ENCODE measurements at places on chromosomes 7 and 10.

DNA sequence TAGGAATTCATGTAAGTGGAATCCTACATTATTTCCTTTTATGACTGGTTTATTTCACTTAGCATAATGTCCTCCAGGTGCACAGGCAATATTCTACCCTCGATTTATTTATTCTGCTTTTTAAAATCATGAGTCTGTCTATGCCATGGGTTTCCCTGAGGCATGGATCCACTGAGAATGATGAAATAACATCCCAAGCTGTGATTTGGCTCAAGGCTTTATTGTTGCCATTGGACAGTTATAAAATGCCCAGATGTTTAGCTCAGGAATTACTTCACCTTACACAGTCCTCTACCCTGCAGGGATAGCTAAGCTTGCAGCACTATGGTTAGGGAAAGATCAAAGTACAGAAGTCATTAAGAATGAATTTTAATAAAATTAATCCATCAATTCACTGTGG lies 219.5 kb downstream of the FRMD4A start:
- no peak for DNase-seq

DNA sequence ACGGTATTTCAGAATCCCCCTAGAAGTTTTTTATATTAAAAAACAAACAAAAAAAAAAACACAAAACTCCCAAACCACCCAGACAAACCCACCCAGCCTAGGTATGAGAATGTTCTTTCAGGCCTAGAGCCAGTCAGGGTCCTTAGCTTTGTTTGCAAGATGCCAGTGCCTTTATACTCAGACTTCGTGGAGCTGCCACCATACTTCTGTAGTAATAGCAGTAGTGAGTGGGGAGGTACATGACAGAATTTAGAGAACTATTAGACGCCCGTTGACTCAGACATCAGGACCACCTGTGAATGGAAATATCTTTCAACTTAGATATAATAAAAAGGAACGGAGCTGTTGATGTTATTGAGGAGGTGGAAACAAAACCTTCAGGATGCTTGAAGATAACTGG lies 138.2 kb upstream of the MKLN1 start:
- DNase-seq = no peak

DNA sequence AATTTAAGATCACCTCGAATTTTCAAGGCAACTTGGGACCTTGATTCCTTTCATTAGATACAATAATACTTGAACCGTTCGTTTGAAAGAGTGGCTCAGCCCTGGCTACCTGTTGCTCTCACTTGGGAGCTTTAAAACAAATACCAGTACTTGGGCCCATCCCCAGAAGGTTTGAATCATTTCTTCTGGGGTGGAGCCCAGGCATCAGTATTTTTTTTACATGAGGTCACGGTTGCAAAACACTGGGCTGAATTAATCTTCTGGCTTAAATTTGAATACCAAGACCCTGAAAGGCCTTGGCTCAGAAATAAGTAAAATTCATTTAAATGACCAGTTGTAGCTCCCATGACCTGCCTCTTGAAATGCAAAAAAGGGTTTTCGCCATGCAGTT lies 214.9 kb downstream of the CREB5 start:
- peak; percentile 31 for DNase-seq

DNA sequence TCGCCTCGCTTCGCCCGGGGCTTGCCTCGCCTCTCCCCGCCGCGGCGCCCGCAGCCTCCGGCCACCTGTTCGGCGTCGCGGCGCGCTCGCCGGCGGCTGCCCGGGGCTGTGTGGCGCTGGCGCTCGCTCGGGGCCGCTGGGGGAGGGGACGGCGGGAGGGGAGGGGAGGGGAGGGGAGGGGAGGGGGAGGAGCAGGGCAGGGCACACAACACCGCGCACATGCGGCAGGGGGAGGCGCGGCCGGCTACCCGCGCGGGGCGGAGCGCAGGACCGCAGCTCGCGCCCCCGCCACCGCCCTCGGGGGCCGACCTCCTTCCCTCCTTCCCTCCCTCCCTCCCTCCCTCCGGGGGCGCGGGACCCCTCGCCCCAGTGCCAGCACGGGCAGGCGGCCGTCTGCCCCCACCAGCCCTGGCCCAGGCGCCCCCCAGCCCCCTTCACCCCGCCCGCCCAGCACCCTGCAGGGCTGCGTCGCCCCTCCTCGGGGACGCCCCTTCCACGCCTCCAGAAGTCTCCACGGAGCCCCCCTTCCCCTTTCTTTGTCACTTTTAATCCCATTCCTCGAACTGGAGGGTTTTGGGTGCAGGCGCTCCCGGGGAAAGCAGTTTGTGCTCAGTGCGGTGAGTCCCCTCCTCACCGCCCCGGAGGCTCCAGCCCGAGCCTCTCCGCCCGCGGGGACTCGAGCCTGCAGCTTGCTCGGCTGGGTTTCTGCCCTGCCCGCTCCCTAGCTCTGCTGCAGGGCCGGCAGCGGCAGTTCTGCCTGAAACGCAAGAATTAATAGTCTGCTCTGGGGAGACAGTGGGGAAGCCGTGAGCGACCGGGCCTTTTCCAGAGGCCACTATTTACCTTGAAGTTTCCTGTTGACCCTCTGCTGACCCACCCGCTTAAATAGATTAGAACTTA lies at the start of gene PARD3:
PARD3 (minus strand) TSS at position 112 of the 900 bp plus-strand sequence. CDS start 301 bp downstream, outside the sequence.
- peak; percentile 63 for DNase-seq

- DNase-seq = no peak
Measured at GRCh38 chr7:124033807-124034753, 1.2 kb upstream of the TMEM229A start.

DNA sequence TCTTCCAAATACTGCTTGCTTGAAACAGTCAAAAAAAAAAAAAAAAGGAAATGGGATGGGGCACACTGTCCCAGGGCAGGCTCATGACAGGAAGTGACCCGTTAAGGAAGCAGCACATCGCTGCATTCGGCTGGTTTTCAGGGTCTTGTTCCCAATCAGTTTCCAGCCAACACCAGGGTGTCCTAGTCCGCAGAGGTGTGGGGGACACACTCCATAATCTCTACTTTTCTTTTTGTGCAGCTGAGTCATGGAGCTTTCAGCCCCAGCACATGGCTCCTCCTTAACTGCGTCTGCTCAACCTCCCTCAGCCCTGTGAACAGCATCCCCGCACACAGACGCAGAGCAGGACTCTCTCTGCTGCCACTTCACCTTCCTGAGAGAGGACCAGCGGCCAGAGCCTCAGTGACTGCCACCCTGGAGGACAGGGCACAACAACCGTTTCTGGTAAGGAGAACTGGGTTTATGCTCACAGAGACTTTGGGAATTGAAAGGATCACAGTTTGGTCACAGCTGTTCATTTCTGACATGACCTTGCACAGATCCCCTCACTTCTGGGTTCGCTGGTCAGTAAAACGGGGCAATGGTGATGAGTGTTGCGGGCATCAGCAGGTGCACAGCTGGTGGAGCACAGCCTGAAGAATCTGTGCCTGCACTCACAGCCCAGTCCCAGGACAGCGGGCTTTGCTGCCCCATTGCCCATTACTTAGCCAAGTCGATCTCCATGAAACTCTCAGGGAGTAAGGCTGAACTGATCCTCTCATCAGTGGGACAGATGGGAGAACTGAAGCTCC lies at the start of gene GIMAP5:
GIMAP5 (plus strand) TSS at position 154 of the 791 bp plus-strand sequence. CDS start 3,467 bp downstream, outside the sequence.
- DNase-seq = no peak

DNA sequence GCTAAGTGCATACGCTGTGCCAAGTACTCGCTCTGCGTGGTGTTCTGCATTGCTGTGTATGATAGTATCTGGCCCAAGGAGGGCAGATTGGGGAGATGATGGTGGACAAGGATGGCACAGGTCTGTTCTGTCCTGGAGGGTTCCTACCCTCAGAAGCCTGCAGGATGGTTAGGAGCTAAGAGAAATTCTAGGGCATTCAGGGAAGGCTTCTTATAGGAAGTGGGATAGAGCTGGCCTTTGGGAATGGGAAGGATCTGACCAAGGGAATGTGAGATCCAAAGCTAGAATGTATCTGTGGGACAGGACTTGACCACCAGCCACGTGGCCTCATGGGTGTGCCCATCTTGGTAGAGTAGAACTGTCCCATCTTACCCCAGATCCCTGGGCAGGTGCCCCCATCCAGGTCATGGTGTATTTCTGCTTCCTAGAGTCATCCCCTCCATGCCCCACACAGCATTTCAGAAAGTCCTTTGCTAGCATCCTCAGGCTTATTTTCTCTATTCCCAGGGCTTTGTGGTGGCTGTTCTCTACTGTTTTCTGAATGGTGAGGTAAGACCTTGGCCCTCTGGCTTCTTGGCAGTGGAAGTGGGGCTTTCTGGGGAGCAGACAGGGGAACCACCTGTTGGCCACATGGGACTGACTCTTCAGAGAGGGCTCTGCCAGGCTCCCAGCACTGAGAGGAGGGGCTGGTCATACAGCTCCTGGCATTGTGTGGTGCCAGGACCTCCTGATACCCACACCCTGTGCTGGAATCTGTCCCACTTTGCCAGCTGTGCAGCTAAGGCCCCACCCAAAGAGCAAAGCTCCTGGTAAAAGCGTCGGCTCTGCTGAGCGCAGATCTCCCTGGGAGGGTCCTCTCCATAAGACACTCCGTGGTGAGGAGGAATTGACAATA lies 52.5 kb downstream of the ADCYAP1R1 start:
- DNase-seq = no peak

- peak; percentile 82 for DNase-seq
Measured at GRCh38 chr7:132577206-132578049, 1.2 kb upstream of the PLXNA4 start.

GRCh38 chr7:7304705-7305450 lies 122.5 kb downstream of the C1GALT1 start:
- no peak for DNase-seq

DNA sequence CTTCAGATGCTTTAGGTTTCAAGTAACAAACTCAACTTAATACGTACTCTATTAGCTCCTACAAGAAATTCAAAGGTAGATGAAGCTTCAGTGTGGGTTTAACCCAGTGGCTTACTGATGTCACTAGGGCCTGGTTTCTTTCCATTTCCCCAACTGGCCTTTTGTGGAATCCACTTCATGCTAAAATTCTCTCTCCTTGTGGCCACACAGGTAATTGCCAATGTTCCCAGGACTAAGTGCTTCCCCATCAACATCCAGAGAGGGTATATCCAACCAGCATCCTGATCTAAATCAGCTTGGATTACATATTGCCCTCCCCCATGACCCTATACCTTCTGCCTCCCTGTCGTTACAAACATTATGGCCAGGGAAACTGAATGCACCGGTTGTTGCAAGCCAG lies 10.7 kb downstream of the FBXL13 start:
- no peak for DNase-seq

- DNase-seq = no peak
Measured at GRCh38 chr7:105178177-105178576, 164.2 kb downstream of the KMT2E start.

GRCh38 chr10:121099592-121099991 lies 248.4 kb downstream of the WDR11 start:
- DNase-seq = no peak

DNA sequence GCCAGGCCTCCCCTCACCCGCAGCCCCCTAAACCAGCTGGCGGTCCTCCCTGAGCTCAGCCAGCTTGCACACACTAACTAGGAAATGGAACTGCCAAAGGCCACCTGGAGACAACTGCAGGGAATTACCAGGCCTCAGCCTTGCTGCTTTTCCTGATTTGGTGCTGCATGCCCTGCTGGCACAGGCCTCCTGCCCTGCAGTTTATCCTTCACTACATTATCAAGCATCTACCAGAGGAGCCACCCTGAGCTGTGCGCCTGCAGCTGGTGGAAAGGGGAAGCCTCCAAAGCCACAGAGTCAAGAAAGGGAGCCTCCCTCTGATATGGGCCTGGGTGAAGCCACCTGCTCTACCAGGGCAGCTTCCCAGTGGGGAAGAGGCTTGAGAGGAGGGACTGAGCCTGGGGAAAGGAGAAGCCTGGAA lies 139.8 kb downstream of the GRID1 start:
- DNase-seq = no peak

GRCh38 chr7:102260856-102261255 lies 25.8 kb upstream of the SH2B2 start:
- peak; percentile 44 for DNase-seq

GRCh38 chr10:101292194-101293006 lies 61.6 kb upstream of the BTRC start:
- peak; percentile 10 for DNase-seq

GRCh38 chr7:28502408-28502807 lies 90.1 kb downstream of the CREB5 start:
- DNase-seq = no peak

DNA sequence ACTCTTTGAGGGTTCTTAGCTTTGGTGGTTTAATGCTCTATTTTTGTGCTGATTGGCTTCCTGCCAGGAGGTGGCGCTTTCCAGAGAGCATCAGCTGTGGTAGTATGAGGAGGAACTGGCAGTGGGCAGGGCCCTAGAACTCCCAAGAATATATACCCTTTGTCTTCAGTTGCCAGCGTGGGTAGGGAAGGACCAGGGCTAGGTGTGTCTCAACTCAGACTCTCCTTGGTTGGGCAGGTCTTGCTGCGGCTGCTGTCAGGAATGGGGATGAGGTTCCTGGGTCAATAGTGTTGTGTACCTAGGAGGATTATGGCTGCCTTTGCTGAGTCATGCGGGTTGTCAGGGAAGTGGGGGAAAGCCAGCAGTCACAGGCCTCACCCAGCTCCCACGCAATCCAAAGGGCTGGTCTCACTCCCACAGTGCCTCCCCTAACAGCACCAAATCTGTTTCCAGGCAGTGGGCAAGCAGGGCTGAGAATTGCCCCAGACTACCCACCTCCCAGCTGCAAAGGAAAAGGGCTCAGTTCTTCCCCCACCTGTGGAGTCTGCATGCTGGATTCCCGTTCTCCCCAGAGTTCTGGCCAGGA lies 191.5 kb downstream of the PHTF2 start:
- no peak for DNase-seq

DNA sequence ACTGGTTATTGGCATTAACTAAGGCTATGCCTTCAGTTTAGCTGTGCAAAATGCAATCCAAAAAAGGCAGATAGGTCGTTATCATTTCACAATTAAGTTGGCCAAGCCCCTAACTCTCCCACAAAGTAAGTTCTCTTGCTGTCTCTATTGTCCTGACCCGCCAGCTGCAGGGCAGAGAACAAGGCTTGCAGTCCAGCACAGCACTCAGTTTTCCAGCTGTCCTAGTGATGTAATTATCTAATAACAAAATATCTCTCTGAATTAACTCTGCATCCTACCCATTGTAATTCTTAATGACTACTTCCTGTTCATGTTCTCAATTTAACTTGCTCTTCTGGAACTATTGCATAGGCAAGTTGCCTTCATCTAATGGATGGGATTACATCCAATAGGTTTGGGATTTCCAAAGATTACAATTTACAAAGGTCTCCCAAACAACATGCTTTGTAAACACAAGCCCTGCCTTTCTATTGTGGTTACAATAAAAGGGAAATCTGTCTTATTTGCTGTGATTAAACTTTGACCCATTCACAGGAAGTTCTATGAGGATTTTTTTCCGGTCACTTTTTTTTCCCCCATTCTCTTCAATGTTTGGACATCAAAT lies 55.2 kb downstream of the CDK6 start:
- DNase-seq = peak; percentile 53
